Stimulated activated CD8-positive, alpha-beta memory T cell treated with anti-CD3 and anti-CD28 coated beads, Interleukin-4, amount 100 ng/mL, for 4 hours (primary cell): ENCODE measurements at places on chromosomes 4 and X.
A peak's percentile ranks its signal among the peaks of the same experiment; 100 is the strongest.

- no peak for DNase-seq
Observed at GRCh38 chr4:55002431-55002830, 123.0 kb downstream of the KDR start.

DNA sequence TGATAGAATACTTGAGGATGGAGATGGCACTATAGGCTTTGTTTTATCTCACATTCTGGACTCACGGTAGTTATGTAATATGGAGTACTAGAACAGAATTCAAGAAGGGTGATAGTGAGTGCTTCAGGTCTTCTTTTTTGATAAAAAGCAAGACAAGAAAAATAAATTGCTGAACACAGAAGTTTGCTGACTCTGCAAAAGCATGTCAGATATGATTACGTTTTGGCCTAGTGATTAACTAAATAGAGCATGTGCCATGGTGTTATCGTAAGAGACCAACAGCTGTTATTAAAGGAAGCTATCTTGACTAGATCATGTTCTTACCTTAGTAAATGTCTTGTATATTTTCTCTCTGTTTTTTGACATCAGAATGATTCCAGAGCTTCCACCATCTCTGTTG is 436.9 kb upstream of the LCORL start:
- no peak for DNase-seq

DNA sequence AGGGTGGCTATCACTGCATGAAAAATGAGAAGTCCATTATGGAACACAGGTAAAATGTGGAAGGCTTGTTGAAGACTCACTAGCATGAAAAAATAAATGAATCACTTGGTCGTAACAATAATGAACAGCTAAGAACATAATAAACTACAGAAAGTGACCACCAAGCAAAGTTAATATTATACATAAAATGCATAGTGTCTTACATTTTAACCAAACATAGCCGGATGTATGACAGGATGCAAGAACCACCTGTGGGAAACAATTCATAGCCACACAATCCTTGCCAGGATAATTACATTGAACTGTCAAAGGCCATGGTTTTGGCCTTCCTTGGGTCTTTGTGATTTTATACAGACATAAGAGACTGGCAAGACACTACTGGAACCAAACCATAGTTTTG is 81.9 kb upstream of the ATXN3L start:
- no peak for DNase-seq

GRCh38 chr4:3781193-3781886 is 15.2 kb downstream of the ADRA2C start:
- no peak for DNase-seq

- DNase-seq, result peak; percentile 0
Observed at GRCh38 chrX:119004920-119005524, 30.6 kb downstream of the LONRF3 start.

DNA sequence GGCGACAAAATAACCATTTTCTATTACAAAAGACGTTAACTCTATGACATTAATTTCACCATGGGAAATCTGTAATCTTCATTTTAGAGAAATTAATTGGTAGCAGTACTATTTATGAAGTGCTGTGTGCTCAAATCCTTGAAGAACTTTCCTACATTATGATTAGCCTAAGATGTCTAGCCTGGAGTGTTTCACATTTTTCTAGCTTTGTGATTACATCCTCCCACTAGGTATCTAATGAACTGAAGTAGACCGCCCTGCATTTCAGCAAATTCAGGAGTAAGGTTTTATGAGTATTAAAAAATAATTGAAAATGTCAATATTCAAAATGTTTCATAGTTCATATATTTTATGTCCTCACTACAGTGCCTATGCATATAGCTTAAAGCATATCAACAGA is 713.1 kb downstream of the CCSER1 start:
- no peak for DNase-seq
